ENCODE measurements at places on chromosomes 2 and 18. TPM values are rescaled to one million over a fixed set of nuclear protein-coding genes. Genes with fewer than 3 reads are reported as not detected.

Gene NEURL3
- not detected for total RNA-seq

Gene MOGAT1
- total RNA-seq, result not detected

Gene ZNF892
- total RNA-seq, result 8.7 TPM

Gene LCT
- total RNA-seq, result not detected

Gene PCARE
- total RNA-seq, result not detected

Gene BCL2L11
- total RNA-seq, result 2.7 TPM
